ENCODE measurements at places on chromosomes 2 and 18.

DNA sequence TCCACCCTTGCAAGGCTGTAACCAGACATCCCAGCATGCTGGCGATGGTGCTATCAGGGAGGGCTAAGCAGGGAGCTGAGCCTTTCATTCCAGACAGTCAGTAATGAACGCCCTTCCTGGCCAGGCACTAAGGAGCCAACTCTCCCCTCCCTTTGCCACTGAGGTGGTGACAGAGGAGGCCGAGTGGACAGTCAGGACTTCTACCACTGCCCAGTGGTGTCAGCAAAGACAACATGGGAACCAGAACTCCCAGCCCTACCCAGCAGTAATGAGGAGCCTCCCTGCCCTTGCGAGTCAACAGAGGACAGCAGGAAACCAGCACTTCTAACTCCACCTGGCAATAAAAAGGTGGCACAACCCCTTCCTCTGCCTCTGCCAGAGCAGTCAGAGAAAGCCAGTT is 68.6 kb downstream of the ZAP70 start:
- no peak for DNase-seq

DNA sequence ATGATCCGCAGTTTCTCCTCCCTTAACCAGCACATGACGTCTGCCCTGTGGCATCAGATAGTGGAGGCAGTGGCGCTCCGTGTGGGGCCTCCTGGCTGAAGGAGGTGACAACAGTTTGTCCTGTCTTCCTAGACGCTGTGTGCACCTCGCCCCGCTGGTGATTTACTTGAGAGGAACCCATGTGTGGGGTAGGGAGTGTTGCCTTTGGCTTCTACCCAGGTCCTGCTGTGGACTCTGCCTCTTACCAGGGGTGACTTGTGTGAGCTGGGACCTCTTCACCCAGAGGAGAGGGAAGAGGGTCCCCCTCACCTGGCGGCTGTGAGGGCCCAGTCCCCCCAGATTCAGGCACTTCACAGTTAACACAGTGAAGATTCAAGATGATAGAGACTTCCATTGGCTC is 77.6 kb downstream of the TMEM18 start:
- DNase-seq: no peak

DNA sequence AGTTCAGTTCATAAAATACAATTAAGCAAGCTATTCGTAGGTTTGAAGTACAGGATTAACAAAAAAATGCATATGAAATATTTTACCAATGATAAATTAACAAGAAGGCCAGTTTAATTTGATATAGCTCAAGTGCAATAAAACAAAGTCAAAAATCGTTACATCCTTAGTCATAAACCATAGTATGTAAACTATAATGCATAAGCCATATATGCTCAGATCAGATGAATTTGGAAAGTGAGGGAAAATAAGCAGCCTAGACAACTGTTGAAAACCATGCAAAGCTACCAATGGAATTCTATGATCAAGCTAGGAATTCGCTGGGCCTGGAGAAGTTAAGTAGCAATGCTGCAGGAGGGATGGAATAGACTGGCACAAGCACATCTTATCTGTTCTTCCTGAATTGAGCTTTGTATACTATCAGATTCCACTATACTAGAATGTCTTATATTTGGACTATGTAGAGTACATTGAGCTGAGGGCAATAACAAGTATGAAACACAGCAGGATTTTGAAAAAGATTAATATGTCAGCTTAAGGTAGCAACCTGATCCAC is 682.0 kb downstream of the IRS1 start:
- DNase-seq: no peak

GRCh38 chr18:80037869-80038630 is 3.8 kb downstream of the RBFA start:
- DNase-seq: no peak

DNA sequence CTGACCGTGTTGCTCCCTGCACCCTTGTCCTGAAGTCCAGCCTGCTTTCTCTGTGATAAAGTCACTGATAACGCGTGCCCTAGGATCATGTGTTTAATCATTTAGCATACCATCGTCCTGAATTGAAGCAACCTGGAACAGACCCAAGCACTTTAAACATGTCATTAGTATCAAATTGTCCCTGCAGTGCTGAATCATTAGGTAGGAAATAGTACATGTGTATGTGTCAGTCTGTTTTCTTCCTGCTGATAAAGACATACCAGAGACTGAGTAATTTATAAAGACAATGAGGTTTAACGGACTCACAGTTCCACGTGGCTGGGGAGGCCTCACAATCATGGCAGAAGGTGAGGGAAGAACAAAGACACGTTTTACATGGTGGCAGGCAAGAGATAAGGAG is 2.8 kb downstream of the ASB18 start:
- no peak for DNase-seq

DNA sequence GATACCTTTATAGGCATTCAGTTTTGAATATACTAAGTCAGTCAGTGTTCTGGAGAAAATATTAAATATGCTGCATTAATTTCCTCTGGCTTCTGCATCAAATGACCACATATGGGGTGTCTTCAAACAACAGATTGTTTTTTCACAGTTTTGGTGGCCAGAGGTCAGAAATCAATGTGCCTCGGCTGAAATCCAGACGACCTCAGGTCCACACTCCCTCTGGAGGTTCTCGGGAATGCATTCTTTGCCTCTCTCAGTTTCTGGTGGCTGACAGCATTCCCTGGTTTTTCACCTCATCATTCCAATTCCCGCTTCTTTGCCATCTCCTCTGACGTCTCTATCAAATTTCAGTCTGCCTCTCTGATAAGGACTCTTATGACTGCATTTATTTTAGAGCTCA is 142.3 kb downstream of the ZNF407 start:
- no peak for DNase-seq

GRCh38 chr2:159075727-159076126 is 107.3 kb downstream of the TANC1 start:
- no peak for DNase-seq

- DNase-seq: no peak
These were observed 242.9 kb downstream of the ZNF516 start for GRCh38 chr18:76252139-76252538.

- no peak for DNase-seq
These were observed 136.5 kb upstream of the ZNF236 start for GRCh38 chr18:76685860-76686259.

- DNase-seq: no peak
These were observed 30.8 kb downstream of the TBC1D8 start for GRCh38 chr2:101120124-101120996.

GRCh38 chr18:26301681-26302080 is 75.4 kb downstream of the TAF4B start:
- no peak for DNase-seq

GRCh38 chr2:118232391-118232790 is 144.1 kb downstream of the INSIG2 start:
- DNase-seq: no peak

DNA sequence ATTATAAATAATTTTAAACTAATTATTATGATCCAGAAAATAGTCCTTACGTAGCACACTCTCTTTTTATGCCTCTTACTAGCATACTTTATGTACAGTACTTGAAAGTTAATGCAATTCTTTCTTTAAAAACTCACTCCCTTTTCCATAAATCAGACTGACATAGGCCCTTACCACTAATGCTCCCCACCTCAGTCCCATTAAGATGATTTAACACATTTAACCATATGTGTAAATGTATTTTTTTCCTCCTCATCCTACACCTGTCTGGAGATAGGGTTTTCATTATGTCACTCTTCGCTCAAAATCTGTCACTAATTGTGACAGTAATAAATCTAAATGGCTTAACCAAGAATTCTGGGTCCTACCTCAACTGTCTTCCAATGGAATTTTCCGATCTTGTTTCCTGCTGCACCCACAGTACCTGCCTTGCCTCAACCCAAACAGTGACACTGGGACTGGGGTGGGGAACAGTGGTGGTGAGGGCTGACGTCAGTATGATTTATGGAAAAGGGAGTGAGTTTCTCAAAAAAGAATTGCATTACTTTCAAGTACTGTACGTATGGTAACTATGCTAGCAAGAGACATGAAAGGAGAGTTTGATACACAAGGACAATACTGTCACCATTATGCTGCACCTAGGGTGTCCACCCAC is 25.1 kb downstream of the EFEMP1 start:
- no peak for DNase-seq

DNA sequence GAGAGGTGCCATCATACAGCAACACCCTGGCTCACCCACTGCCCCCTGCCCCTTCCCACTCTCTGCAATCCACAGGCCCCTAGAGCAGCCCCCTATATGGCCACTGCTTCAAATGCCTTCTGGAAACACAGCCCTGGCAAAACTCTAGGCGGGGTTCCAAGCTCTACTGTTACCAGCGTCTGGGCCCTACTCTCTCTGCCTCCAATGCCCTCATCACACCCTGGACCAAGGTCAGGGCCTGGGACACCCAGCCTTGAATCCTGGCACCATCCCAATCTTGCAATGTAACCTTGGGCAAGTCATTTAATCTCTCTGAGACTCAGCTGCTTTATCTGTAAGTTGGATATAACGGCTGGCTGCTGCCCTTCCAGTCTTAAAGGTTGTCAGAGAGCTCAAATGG is 39.2 kb upstream of the LOXHD1 start:
- DNase-seq: no peak

DNA sequence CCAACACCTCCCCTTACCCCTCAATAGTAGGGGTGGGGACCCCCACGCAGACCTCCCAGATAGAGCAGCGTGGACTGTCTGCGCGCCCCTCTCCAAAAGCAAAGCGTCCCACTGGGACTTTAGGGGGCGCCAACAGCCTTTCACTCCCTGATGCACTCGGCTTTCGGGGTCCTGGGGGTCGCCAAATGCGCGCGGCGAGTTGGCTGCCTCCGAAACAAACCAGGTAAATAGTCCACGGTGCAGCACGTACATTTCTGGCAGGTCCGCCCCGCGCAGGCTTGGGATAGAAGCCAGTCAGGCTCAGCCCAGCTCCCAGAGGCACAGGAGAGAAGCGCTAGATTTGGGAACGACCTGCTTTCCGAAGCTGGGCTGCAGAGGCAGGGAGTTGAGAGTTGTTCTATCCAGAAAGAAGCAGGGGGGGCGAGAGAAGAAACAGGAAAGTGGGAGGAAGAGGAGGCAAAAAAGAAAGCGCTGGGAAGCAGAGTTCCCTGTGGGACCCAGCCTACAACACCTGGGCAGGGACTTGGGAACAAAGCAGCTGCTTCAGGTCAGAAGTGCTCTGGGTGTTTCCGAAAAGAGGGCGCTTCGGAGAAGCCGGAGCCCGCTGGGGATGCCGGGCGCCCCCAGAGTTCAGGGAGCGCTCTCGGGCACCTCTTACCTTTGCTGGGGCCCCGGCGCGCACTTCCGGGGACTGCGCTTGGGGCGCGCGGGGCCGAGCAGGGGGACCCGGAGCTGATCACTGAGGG is 544 bp downstream of the EVA1A start:
- DNase-seq: no peak

- DNase-seq: no peak
These were observed 75.7 kb downstream of the MYO5B start for GRCh38 chr18:50119296-50119695.

DNA sequence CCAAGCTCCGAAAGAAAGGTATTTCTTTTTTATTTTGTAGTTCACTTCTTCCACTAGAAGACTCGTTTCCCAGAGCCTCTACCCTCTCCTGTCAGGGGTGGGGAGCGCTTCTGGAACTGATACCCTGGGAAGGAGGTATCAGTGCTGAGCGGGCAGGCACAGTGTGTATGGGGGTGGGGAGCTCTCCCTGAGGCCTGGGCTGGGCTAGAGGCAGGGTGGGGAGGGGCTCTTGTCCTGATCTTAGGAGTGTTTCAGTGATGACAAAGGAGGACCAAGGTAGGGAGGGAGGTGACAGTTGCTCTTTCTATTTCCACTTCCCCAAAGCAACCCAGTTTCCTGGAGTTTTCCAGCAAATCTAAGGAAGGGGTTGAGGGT is 65.4 kb downstream of the ARHGAP25 start:
- DNase-seq: no peak

- no peak for DNase-seq
These were observed 331.5 kb downstream of the HRH4 start for GRCh38 chr18:24791751-24792545.

- DNase-seq: no peak
These were observed 47.5 kb upstream of the HNRNPA3 start for GRCh38 chr2:177165061-177165583.

DNA sequence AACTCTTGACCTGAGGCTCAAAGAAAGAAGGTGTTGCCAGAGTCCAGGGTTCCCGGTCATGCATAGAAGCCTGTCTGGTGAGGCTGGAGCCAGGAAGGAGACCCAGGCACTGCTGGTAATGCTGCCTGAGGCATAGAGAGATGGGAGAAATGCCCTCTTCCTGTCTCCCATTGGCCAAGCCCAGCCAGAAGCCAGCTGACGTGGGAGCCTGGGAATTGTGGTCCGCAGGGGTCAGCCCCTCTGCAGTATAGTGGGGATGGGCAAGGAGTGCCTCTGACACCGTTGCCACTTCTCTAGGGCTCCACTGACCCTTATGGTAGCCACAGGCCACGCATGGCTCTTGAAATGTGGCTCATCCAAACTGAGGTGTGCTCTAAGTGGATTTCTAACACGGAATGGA is 95.7 kb downstream of the CTIF start:
- DNase-seq: no peak

DNA sequence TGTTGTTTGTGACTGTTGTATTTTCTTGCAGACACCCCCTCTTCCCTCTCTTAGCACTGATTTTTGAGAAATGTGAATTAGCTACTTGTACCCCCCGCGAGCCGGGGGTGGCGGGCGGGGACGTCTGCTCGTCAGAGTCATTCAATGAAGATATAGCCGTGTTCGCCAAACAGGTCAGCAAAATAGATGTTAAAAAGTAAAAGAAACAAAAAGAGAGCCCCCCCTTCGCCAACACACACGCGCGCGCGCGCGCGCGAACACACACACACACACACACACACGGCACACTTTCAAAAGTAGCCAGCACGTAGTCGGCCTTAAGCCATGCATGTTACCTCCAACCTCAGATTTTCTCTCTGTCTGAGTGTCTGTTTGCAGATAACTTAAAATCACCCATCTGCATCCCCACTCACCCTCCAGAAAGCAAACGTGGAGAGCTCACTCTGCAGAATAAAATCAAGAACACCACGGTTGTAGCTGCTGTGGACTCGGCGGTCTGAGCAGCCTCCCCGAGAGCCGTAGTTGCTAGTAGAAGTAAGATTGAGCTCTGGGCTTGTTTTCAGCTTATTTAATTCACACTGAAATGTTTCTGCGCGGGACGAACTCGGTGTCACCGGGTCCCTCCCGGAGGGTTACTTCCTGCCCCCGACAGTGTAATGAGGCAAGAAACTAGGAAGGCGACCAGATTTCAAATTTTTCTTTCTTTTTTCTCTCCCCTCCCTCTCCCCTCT is 5.1 kb downstream of the MEIS1 start:
- DNase-seq: no peak

Data from stimulated activated CD8-positive, alpha-beta memory T cell treated with anti-CD3 and anti-CD28 coated beads, Interleukin-7, amount 100 ng/mL, for 24 hours (primary cell).